ENCODE measurements at places on chromosomes 7 and 10.

- no peak for DNase-seq
These were observed 301.6 kb downstream of the SNX13 start for GRCh38 chr7:17638727-17639126.

DNA sequence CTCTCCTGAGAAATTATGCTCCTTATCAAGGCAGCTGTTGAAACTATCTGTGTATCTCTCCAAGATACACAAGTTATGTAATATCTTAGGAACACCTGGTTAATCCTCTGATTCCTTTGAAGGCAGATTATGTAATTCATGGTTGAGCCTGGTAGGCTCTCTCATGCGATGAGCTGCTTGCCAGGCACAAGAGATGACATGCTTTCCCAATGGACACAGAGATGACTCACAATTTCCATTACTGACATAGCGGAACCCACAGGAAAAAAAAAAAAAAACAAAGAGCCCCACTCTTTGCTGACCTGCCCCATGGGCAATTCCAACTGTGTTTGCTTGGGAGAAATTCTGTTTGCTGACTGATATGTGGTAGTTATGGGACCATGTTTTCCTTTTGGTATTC lies 736.4 kb upstream of the PHF14 start:
- DNase-seq: no peak

DNA sequence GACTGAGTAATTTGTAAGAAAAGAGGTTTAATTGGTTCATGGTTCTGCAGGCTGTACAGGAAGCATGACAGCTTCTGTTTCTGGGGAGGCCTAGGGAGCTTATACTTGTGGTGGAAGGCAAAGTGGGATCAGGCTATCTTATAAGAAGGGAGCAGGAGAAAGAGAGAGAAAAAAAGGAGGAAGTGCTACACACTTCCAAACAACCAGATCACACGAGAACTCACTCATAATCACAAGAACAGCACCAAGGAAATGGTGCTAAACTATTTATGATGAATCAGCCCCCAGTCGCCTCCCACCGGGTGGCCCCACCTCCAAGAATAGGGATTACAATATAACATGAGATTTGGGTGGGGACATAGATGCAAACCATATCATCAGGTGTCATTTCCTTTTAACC lies 89.1 kb upstream of the KCNMA1 start:
- no peak for DNase-seq

DNA sequence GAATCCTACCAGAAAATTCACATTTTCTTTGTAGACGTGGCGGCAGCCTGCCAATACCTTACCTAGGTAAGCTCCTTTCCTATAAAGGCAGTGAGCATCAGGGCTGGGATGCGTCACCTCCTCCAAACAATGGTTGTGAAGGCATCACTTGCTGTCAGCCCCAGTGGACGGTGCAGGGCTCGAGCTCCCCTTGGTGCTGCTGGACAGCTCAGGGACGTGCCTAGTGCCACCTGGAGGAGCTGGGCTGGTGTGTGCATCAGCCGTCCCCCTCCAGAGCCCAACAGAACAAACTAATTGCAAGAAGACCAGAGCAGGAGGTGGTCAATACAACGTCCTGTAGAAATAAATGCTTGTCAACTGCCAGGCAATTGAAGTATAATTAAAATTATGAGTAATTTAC lies 517.5 kb upstream of the FOXK1 start:
- no peak for DNase-seq

DNA sequence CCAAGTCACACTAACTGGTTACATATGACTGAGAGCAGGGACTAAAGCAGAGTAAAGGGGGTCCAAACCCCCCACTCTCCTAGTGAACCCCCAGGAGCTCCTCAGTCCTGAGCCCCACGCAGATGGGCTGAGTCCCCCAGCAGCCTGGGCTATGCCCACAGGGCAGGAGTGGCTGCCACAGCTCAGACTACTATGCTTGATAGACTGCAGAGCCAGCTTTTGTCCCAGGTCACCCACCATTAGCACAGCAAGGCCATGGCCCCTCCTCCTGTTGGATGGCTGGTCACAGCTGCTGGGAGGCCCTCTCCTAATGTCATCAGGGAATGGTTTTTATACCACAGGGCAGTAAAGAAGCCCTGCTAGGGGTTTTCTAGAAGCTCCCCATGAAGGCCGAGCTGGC lies 46.3 kb upstream of the FGFR2 start:
- no peak for DNase-seq

- DNase-seq: no peak
These were observed 42.4 kb upstream of the ANKRD1 start for GRCh38 chr10:90963331-90963730.

GRCh38 chr10:132868995-132869394 lies 73.4 kb downstream of the CFAP46 start:
- no peak for DNase-seq

DNA sequence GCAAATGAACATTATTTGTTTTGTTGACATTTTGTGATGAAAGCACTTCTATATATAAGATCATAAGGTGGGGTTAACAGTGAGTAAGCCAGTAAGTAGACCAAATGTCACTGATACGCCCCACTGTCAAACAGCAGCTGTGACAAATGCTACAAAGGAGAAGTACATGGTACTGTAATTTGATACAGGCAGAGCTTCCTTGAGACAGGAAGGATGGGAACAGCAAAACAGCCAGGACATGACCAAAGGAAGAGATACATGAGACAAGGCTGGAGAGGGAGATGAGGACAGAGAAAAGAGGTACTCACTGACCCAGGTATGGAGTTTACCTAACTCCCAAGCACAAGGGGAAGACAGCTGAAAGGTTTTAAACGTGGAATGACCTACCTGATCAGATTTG lies 127.0 kb downstream of the SRPK2 start:
- DNase-seq: no peak

GRCh38 chr10:21757185-21757901 lies 223.3 kb downstream of the MLLT10 start:
- no peak for DNase-seq

- DNase-seq: no peak
These were observed 573 bp downstream of the BLVRA start for GRCh38 chr7:43758822-43759683.

DNA sequence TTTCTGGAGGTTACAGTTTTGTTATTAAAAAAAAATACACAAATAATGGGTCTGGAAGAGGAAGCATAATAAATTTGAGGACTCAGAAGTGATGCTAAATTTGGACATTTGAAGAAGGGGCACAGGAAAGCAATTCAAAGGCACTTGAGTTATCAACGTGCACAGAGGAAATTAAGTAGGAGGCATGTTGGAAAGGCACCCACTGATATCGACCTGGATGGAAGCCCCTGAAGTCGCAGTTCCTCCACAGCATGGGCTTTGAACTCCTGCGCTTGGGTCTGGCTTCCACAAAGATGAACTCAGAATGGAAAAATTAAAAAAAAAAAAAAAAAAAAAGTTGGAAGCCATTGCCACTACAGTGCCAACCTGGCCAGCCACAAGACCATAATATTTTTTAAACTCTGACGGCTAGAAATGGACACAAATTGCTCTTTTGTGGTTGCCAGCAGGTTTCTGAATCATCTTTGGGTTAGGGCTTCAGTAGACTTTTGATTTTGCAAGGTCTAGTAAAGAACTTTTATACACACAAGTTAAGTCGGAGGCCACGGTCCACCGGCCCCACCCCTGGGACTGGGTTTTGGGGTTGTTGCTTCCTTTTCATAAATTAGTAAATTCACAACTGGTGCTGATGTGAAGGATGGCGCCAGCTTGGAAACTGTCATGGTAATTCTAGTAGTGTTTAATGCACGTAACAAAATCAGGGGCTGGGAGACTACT lies 21.6 kb downstream of the JCAD start:
- DNase-seq: no peak

- no peak for DNase-seq
These were observed 158.9 kb upstream of the ADCY1 start for GRCh38 chr7:45415265-45415664.

DNA sequence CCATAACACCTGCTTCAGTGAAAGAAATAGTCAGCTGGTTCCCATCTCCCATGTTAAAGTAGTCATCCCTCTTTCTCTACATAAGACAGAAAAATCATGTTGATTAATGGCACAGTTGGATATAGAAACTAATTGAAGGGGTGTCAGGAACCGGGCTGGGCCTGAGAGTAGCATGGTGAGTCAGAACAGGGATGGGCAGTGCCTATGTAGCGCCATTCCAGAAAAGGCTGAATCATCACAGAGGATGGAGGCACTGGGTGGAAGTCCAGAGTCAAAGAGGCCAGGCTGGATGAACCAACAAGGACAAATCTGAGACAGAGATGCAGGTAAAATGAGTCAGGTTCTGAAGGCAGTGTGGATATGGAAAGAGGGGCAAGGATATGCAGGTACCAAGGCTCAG lies 201.2 kb downstream of the LHFPL3 start:
- DNase-seq: no peak

GRCh38 chr7:155053002-155053401 lies 17.1 kb upstream of the HTR5A start:
- no peak for DNase-seq

DNA sequence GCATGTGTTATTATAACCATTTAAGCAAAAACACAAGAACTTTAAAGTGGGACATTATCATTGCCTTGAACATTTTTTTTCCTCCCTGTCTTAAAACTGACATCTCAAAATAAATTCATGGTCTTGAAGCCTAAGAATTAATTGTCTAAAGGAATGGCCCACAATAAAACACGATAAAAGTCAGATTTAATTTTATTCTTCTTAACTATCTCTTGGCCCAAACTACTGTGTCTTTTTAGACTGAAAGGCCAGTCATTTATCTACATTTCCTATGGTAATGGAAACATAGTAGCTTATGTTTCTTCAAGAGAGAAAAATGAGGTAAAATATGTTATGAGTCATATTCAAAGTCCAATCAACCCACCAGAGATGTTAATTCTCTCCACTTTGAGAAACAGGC lies 24.4 kb upstream of the ETV1 start:
- DNase-seq: no peak

- DNase-seq: no peak
These were observed 844 bp upstream of the KAT6B start for GRCh38 chr10:74825371-74826141.

- DNase-seq: no peak
These were observed 822 bp downstream of the SAMD9L start for GRCh38 chr7:93147363-93147762.

DNA sequence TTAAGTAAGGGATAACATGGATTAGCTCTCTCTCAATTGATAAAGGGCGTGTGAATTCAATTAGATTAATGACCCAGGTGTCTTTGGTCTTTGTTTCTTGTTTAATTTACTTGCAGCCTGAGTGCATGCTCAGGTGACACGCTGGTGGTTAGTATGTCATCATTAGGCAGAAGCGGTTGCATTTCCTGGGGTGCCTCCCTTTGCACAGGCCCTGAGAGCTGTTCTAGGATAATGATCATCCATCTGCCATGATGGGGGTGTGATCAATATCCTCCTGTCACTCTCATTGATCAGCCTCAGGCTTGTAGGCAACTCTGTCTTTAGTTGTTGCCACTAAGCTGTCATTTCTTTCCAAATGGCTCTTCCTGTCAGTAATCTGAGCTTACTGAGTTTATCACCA lies 99.6 kb upstream of the NPS start:
- DNase-seq: no peak

DNA sequence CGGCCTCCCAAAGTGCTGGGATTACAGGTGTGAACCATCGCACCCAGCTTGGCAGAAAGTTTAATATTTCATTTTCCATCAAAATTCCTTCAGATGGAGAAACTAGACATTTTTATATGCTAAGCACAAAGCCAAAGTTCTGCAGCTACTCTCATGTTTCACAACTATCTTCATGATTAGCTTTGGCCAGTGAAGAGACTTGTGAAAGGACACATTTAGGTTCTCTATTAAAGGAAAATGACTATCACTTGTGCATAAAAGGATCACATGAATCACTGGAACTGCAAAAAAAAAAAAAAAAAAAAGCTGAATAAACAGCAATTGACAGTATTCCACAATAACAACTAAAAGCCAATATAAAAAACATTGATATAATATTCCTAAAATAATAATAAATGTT lies 16.2 kb downstream of the FGFBP3 start:
- no peak for DNase-seq

GRCh38 chr10:89251409-89252224 lies at the start of gene LIPA:
LIPA (minus strand) TSS chr10:89251775; CDS start chr10:89247648, 4,127 bp downstream.
- peak; percentile 95 for DNase-seq
